ENCODE measurements at places on chromosomes 13 and 19.

GRCh38 chr19:10624585-10624984 lies 768 bp upstream of the SLC44A2 start:
- no peak for DNase-seq

- no peak for DNase-seq
Observed at GRCh38 chr13:38264363-38265131, 85.1 kb upstream of the UFM1 start.

- DNase-seq, result no peak
Observed at GRCh38 chr13:65461590-65461989, 1768.5 kb downstream of the PCDH9 start.

- no peak for DNase-seq
Observed at GRCh38 chr19:39939556-39939955, 5.1 kb upstream of the FCGBP start.

- DNase-seq, result no peak
Observed at GRCh38 chr13:37640499-37640898, 41.9 kb upstream of the POSTN start.

DNA sequence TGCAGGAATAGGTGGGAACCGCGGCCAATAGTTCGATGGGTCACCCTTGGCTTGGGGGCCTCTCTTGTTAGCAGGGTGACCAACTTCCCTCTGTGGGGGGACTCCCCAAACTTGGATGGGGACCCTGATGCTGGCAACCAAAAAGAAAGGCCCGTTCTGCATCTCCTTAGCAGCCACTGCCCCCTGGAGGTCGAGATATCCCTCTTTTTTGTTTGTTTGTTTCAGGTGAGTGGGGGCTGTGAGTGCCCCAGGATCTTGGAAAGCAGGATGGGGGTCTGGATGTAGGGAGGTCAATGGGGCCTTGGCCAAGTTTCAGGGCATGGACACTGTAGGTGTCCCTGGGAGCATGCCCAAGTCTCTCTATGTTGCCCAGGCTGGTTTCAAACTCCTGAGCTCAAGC lies 7.7 kb upstream of the CRTC1 start:
- no peak for DNase-seq

- DNase-seq, result no peak
Observed at GRCh38 chr19:13025819-13026456, 30.7 kb downstream of the NFIX start.

DNA sequence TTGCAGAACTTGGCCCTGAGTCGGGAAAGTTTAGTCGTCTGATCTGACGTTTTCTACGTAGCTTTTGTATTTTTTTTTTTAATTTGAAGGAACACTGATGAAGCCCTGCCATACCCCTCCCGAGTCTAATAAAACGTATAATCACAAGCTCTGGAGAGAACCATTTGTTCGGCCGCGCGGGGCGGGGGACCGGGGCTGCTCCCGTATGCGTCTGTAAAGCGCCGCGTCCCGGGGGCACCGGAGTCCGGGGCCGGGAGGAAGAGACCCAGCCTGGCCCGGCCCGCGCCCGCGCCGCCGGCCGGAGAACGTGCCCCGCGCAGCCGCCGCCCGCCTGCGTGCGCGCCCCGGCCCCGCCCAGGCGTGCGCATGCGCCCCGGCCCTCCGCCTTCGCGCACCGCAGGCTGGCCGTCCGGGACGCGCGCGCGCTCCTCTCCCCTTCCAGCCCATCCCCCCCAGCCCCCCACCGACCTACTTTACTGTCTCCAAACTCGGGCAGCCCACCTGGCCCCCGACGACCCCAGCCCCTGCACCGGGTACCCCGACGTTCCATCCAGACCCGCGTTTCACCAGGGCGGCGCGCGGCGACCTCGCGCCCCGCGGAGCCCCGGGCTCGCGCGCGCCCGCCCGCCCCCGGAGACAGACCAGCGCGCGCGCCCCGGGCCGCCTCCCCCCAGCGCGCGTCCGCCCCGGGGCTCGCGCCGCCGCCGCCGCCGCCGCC lies 785 bp upstream of the USF2 start:
- peak; percentile 71 for DNase-seq

- no peak for DNase-seq
Observed at GRCh38 chr13:98792785-98793495, 40.5 kb upstream of the SLC15A1 start.

DNA sequence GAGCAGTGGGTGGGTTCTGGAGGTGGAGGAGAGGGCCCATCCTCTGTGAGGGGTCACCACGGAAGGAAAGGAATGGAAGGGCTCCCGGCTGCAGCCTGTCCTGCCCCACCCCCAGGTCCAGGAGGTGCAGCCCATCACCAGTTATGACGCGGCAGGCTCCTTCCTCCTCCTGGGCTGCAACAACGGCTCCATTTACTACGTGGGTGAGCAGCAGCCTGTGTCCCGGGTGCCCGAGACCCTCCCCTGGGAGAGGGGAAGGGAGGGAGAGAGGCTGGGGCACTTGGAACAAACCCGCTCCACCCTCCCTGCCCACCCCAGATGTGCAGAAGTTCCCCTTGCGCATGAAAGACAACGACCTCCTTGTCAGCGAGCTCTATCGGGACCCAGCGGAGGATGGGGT lies 6.6 kb downstream of the SHKBP1 start:
- DNase-seq, result no peak

GRCh38 chr13:100235311-100235901 lies 146.5 kb downstream of the PCCA start:
- DNase-seq, result no peak

GRCh38 chr13:113904411-113904810 lies 40.5 kb upstream of the GAS6 start:
- DNase-seq, result no peak

- no peak for DNase-seq
Observed at GRCh38 chr19:38253788-38254187, 2.4 kb downstream of the PPP1R14A start.

DNA sequence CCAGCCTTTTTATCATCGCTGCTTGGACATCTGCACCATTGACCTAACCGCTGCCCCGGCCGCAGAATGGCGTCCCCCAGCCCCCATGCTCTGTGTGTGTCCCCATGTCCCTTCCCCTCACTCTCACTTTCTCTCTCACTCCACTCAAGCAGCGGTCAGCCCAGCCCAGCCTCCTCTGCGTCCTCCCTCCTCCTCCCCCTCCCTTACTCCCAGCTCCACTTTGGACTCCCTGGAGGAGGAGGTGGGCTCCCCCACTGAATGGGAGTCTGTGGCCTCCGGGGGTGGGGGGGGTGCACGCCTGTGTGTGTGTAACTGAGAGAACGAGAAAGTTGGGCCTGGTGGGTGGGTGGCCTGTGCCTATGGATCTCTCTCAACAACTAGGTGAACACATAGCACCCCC lies 2.2 kb downstream of the MAP2K7 start:
- DNase-seq, result no peak

DNA sequence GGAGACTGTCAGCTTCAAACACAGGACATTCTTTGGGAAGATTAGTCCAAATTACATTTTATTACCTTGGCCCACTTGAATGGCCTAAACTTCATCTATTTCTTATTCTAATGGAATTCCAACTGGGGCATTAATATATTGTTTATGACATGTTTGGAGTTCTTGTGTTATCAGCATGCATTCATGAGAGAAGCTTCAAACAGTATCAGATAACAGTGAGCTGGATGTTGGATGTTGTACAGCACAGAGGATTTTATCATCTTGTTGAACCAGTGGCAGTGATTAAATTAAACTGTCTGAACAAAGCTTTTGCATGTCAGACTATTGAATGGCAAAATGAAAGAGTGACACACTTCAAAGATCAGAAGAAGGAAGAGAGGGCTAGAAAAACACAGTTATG lies 50.0 kb downstream of the MZT1 start:
- no peak for DNase-seq

DNA sequence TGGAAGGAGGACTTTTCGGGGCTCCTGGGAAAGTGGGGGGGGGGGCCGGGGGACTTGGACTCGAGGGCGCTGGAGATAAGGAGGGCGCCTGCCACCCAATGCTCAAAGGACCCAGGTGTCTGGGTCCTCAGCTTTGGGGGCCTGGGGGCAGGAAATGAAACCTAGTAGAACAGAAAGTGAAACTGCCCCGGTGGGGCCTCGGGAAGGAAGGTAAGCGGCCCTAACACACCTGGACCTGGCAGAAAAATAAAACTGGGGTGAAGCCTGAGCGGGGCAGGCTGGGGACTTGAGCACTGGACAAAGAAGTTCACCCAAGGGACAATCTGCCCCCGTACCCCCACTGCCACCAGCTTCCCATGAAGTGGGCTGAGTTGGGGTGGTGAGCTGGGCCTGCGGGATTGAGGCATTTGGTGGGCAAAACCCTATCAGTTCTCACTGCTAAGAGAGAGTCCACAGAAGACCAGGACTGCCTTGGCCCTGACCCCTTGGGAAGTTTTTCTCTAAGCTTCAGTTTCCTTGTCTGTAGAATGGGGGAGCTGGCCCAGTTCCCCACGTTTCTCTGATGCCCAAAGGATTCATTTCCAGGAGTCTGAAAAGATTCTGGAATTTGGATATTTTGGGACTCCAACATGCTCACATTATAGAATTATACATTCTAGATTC lies 2.3 kb downstream of the PRKD2 start:
- peak; percentile 50 for DNase-seq

DNA sequence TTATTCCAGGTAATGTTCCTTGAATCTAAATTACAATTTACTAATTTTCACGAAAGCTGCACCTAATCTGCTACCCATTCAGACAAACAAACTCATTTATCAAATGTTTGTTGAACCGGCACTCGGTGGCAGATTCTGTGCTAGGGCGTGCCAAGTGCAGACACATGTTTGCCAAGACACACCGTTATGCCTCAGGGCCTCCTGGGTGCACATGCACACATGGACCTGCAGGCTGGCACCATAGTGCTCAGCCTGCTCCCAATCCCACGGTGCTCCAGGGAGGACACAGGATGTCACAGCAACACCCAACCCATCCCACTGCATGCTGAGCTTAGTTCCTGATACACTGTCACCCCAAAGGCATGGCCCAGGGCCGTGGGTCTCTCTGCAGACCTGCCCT lies 7.7 kb downstream of the SCGB2B2 start:
- no peak for DNase-seq

GRCh38 chr19:1624458-1624857 lies 19.2 kb upstream of the UQCR11 start:
- DNase-seq, result no peak

- DNase-seq, result no peak
Observed at GRCh38 chr19:48625891-48626327, 6.6 kb downstream of the SPHK2 start.

- no peak for DNase-seq
Observed at GRCh38 chr13:39729156-39729555, 73.7 kb downstream of the COG6 start.

DNA sequence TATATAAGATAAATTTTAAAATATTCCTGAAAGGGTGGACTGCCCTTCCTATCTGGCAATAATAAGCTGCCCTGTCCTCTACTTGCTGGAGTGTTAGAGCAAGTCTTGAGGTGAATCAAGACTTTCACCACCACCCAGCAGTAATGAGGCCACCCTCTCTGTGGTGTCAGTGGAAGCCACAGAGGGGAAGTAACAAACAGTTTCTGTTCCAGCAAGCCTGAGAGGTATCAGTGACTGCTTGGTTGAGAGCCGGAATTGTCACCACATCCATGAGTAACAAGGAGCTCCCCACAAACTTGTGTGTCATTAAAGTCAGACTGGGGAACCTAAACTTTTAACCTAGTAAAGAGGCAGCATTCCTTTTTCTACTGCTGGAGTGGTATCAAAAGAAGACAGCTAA lies 532.7 kb upstream of the SPRY2 start:
- DNase-seq, result peak; percentile 3

- no peak for DNase-seq
Observed at GRCh38 chr19:33071887-33072286, 7.2 kb upstream of the RHPN2 start.

- no peak for DNase-seq
Observed at GRCh38 chr19:18424890-18425514, 5.8 kb downstream of the SSBP4 start.

DNA sequence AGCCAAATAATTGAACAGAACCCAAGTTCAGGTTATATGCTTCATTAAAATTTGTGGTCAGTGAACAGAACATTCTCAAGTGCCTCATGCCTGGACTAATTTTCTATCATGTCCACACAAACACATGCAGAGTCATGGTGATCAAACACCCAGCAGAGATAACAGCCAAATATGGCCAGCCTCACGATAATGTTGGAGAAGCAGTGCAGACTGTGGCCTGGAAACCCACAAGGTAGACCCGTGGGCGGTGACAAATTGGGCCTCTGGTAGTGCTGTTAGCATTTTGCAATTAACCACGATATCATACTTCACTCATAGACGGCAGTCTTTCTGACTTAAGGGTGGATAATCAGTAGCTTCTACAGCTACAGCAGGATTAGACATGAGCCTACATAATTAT lies 35.0 kb upstream of the VWA8 start:
- DNase-seq, result no peak

DNA sequence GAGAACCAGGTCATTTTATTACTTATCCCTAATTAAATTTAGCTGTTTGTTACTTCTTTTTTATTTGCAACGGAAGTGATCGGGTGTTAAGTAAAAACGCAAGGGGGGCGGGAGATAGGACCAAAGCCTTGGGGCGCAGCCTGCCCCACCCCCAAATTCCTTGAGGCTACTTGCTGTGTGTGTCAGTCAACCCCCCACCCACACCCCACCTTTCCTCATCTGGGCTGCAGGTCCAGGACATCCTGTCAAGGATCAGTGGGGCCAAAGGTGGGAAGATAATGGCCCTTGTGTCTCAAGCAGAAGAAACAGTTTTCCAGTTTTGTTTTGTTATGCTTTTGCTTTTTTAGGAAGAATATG lies 1.2 kb upstream of the FOXO1 start:
- no peak for DNase-seq

- DNase-seq, result no peak
Observed at GRCh38 chr13:80965097-80965496, 624.2 kb upstream of the SPRY2 start.

DNA sequence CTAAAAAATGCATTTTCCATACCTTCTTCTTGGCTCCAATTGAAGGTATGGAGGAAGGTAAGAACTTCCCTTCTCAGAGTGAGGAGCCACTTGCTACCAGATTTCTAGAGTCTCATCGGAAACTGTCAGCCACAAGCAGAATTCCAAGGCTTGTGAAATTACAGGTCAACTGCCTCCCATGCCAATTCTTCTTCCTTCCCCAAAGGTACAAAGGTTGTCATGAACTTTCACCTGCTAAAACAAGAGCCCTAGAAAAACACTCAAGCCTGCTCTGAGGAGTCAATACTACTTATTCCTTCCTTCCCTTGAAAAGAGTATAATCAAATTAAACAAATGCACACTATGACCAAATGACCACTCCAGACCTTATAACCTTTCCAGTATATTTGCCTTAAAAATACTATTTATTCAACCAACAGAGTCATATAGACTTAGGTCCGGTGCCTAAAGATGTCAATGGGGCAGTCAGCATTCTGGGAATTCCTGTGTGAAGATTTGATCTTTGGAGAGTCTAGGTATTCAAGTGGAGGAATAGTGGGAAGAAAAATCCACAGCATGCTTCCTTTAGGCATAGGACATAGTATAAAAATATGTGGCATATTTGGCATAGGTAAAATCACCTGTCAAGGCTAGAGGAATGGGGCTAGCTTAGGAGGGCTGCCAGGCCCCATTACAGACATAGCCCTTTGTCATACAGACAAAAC lies 539.3 kb downstream of the LIG4 start:
- no peak for DNase-seq

DNA sequence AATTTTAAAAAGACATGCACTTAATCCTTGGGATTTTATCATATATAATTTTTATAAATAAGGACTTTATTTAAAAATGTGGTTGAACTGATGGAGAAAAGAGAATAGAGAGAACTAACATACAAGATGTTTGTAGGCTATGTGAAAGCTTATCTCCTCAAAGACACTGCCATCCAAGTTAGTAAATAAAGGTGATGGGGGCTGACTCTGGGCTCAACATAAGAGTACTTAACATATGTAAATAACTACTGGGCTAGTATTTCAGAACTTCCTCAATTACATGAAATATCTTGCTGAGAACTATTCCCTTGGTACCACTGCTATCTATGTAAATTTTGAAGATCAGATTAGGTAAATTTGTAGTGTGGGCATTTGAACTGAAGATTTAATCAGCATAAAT lies 1017.3 kb upstream of the PCDH20 start:
- DNase-seq, result no peak

Measured in stimulated activated CD8-positive, alpha-beta memory T cell treated with anti-CD3 and anti-CD28 coated beads, Interleukin-12 subunit alpha, Interleukin-12 subunit beta, amount 100 ng/mL, for 4 hours (primary cell).